GM03348 (cell line): ENCODE measurements at places on chromosomes 2 and 18.

- no peak for DNase-seq
These were observed 237.5 kb downstream of the LDLRAD4 start for GRCh38 chr18:13455960-13456481.

DNA sequence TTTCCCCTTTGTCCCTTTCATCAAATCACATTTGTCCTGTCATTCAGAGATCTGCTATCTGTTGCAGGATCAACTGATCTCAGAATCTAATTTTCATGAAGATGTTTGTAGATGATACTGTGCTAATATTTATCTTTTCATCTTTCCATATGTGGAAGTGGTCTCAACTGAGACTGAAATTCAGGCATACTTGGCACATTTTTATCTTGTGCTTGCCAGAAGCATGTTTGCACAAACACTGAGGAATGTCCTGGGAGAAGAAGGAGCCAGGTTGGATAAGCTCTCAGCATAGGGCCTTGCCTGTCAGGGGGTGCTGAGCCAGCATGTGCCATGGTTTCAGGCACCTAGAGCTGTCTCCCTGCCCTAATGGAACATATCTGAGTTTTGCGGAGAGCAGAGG, 24.5 kb upstream of the MMADHC start:
- DNase-seq: peak; percentile 47

- no peak for DNase-seq
These were observed 103.8 kb upstream of the CCDC150 start for GRCh38 chr2:196535742-196536141.

- DNase-seq: no peak
These were observed 12.1 kb downstream of the ANKRD23 start for GRCh38 chr2:96831679-96832078.

DNA sequence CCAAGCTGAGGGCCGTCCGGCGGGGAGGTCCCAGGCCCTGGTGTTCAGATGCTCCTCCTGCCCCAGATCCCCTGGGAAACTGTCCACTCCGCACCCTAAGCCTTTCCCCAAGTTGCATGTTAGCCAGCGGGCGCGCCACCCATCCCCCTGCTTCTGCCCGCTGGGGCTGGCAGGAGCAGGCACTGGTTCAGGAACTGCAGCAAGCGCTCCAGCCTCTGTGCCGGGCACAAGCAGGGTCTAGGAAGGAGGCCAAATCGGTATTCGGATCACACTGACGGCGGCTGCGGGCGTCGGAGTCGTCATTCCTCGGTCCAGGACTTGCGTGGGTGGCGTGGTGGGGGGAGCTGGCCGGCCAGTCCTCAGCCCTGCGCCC, 53.7 kb downstream of the FAM168B start:
- DNase-seq: no peak

GRCh38 chr2:179686069-179686468, 175.3 kb downstream of the ZNF385B start:
- DNase-seq: no peak

- no peak for DNase-seq
These were observed 128.7 kb downstream of the UXS1 start for GRCh38 chr2:106065268-106065982.

DNA sequence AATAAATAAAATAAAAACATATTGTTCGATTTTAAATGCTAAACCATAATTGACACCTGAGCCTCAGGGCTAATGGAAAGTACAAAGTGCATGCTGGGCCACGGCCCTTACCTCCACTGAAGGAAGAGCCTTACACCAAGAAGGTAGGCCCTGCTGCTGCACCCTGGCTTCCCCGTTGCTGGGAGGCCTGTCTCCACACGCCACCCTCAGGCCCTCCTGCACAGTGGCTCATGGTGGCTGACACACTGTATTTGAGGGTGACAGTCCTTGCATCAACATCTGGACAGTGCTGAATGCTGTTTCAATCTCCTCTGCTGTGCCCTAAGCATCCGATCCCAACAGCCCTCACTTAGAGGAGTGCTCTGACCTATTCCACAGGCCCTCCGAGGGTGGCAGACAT, 39.3 kb upstream of the EDAR start:
- DNase-seq: no peak

DNA sequence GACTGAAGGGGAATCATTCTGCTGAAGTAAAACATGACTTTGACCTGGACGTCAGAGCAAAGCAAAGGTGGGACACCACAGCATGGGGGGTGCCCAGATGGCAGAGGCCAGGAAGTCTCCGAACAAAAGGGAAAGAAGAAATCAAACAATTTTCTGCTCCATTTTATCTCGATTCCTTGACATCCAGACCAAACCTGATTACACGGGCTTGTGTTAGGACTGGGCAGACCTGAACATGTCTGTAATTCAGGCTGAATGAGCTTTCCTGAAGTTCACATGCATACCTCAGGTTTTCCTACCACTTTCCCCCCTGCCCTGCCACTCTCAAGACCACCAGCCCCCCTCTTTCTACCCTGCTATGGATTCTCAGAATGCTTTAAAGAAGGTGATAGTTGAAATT, 44.8 kb upstream of the MEIS1 start:
- DNase-seq: no peak

GRCh38 chr2:84866122-84866521, 14.8 kb downstream of the TRABD2A start:
- peak; percentile 74 for DNase-seq

DNA sequence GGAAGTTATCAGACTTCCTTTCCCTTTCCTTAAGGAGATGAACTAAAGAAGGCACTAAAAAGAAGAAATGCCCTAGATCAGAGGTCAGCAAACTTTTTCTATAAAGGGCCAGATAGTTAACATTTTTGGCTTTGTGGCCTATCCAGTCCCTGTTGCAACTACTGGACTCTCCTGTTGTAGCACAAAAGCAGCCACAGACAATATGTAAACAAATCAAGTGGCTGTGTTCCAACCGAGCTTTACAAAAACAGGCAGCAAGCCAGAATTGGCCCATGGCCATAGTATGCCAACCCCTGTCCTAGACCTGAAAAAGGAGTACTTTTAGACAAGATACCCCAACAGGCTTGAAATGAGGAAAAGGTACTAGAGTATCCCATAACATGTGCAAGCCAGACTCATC, 10.9 kb downstream of the NHEJ1 start:
- no peak for DNase-seq

- peak; percentile 80 for DNase-seq
These were observed 77.7 kb upstream of the SMAD2 start for GRCh38 chr18:48007955-48008701.

GRCh38 chr2:9641641-9642040, 10.8 kb upstream of the YWHAQ start:
- DNase-seq: no peak

DNA sequence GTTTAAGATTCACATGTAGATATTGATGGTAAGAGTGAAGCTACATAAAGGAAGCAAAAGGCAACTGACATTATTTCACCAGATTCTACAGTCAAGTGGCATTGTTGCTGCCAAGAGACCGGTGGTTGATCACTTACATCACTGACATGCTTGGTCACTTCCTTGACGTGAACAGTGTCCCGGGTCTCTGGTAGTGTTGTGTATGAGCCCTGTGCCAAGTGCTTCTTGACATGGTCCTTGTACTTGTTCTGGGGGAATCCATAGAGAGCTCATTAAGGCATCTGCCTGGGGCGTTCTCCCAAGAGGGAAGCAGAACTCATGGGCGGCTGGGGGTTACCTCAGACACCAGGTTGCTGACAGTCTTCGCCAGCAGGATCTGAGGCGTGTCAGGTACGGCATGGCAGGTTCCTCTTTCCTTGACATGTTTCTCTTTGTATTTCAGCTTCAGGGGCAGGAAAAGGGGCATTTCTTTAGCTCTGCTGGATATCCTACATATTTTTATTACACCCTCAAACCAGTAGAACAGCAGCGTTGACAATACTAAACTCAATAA, 116.2 kb downstream of the RIF1 start:
- DNase-seq: no peak

GRCh38 chr2:219441451-219442255, 7.0 kb downstream of the SPEG start:
- DNase-seq: peak; percentile 95

GRCh38 chr2:200592406-200593075, 6.7 kb downstream of the AOX1 start:
- DNase-seq: no peak
